ENCODE measurements at places on chromosomes 2 and 18. TPM values are rescaled to one million over a fixed set of nuclear protein-coding genes. Genes with fewer than 3 reads are reported as not detected.

- no peak for DNase-seq
Observed at GRCh38 chr2:16079637-16080036, 139.3 kb downstream of the MYCN start.

CAPN14 gene
- total RNA-seq, result 0.65 TPM

IL1RN gene
- not detected for total RNA-seq

GRCh38 chr18:25229081-25229480 is 122.9 kb downstream of the ZNF521 start:
- no peak for DNase-seq

GRCh38 chr2:26710743-26711456 is 18.4 kb downstream of the KCNK3 start:
- DNase-seq, result no peak

ARMC9 gene
- total RNA-seq, result 2.0 TPM

DNA sequence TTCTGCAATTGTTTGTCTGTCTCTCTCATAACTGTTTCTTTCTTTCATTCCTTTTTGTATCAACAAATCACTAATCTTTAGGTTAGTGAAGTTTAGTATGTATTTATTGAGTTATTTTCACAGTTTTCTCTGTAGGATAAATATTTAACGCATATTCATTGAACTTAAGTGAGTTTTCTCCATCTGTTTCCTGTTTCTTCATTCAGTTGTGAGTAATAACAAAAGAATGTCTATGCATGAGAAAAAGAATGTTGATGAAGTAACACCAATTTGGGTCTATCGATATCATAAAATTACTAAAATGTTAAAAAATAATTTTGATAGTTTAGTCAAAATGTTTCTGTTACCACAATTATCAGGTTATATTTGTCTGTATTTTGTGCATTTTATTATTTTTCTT is 948.0 kb downstream of the DSC3 start:
- DNase-seq, result no peak

DNA sequence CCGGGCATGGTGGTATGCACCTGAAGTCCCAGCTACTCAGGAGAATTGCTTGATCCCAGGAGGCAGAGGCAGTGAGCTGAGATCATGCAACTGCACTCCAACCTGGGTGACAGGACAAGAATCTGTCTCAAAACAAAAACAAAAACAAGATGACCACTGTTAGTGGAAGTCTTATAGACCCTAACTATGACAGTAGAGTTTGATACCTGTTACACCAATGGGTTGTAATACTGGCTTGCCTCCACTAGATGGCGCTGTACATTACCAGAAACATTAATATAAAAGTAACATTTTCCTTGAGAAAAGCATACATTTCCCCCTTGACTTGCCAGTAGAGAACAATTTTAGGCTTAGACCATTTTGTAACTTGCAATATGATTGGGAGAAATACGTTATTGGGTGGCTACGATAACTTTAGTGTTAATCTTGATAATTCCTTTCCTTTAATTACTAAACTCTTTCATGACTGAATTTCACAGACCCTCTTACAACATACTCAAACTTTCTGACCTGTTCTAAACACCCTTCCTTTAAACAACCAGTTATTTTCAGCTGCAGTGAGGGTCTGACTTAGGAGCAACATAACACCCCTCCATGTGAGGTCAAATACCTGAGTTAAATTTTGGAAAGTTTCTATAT is 19.5 kb downstream of the SLC25A52 start:
- peak; percentile 22 for DNase-seq

- no peak for DNase-seq
Observed at GRCh38 chr18:1777843-1778242, 793.5 kb downstream of the METTL4 start.

STAT4 gene
- 134 TPM for total RNA-seq

DNA sequence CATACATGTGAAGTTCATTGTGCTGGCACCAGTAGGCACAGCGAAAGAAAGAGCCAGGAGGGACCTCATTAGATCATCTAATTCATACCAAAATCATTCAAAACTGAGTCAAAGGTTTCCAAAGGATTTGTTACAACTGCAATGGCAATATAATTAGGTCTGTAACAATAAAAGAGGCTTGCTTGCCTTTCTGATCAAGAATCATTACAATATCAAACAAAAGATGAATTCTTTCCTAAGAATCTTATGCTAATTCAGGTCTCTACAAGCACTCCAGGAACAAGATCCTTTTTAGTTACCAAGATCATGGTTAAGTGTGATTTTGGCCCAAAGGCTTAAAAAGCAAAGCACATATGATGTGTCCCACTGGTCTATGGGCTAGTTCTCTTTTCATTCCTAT is 41.9 kb upstream of the ITPRID2 start:
- no peak for DNase-seq

- no peak for DNase-seq
Observed at GRCh38 chr2:212794471-212794870, 255.9 kb upstream of the ERBB4 start.

- no peak for DNase-seq
Observed at GRCh38 chr2:63078852-63079606, 28.4 kb downstream of the OTX1 start.

- no peak for DNase-seq
Observed at GRCh38 chr18:74796841-74797576, 199.3 kb downstream of the ZNF407 start.

MRPL19 gene
- total RNA-seq, result 32.7 TPM

KLHL30 gene
- not detected for total RNA-seq

ZNF519 gene
- total RNA-seq, result 11.8 TPM

DNA sequence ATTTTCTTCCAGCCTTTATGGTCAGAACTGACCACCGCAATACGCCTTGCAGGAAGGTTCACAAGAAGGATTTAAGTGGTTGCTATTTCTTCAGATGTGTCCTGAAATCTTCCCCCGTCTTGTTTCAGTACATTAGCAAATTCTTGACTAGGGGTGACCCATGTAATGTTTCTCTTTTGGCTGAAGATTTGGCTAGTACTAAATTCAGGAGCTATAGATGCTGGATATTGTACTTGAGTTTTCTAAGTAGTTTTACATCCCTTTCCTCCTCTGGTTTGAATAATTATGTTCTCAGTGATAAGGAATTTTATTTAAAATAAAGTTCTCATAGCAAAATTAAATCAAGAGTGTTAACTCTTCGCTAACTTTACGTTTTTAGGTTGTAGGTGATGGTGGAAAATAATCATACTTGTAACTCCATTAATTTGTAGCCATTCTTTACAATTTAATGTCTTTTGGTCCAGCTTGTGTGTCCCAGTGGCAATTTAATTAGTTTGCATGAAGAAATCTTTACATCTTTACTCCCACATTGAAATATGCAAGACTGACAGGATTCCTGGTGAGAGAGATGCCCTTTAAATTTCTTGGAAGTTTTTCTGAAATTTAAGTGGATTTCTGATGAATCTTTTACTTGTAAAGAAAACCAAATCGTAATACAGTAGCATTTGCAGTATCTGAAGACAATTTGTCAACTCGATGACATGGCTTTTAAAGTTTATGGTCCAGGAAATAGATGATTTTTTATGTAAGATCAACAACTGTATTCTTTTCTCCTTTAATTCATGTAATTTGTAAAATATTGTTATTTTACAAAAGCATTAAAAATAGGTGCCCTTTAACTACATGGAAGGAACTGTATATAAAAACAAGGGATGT is 2.8 kb downstream of the PHLPP1 start:
- no peak for DNase-seq

DNA sequence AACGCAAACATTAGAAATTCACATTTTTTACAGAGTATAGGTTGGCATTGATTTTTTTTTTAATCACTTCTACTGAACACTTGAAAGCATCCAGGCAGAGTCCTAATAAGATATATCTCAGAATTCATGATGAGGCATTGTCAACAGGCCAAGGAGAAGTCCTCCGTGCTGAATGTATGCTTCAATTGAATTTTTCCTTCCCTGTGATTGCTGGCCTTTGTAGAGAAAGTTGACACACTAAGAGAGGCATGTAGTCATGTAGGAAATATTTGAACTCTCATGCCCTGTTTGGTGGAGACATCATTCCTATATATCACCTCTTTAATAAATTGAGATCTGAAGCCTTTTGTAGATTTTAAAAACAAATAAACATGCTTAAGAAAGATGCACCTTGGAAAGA is 844.9 kb downstream of the CPS1 start:
- no peak for DNase-seq

- no peak for DNase-seq
Observed at GRCh38 chr2:234172066-234172465, 121.6 kb downstream of the SPP2 start.

GRCh38 chr18:66646609-66647008 is 42.7 kb upstream of the CDH19 start:
- no peak for DNase-seq

GRCh38 chr2:240436683-240437550 is 1.5 kb downstream of the GPC1 start:
- no peak for DNase-seq

CPLX4 gene
- total RNA-seq, result not detected

- no peak for DNase-seq
Observed at GRCh38 chr2:73593680-73594079, 48.5 kb downstream of the NAT8 start.
